ENCODE measurements at places on chromosomes 3 and 15. TPM values are rescaled to one million over a fixed set of nuclear protein-coding genes. Genes with fewer than 3 reads are reported as not detected.

Gene SLC2A2
- not detected for total RNA-seq

Gene SLC51B
- not detected for total RNA-seq

Gene CTXN2
- not detected for total RNA-seq

Gene ZNF774
- 2.9 TPM for total RNA-seq

Gene SLC28A2
- total RNA-seq, result not detected
